Smooth muscle cell of the brain vasculature (primary cell): ENCODE measurements at places on chromosomes 4 and X.

DNA sequence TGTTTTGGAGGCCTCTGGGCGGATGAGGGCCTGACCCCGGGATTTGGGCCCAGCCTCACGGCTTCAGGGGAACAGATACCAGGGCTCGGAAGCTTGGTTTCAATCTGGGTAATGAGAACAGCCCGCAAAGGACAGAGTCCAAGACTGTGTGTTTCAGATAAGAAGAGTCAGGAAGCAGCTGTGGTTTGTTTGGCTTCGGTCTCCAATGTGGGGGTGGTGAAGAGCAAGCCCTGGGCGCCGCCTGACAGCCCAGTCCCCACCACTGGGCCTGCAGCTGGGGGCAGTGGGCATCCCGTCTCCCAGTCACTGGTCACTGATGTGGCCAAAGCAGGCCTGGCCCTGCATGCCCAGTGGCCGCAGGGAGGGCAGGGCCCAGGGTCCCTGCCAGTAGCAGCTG lies 9.1 kb downstream of the WFS1 start:
- no peak for DNase-seq

DNA sequence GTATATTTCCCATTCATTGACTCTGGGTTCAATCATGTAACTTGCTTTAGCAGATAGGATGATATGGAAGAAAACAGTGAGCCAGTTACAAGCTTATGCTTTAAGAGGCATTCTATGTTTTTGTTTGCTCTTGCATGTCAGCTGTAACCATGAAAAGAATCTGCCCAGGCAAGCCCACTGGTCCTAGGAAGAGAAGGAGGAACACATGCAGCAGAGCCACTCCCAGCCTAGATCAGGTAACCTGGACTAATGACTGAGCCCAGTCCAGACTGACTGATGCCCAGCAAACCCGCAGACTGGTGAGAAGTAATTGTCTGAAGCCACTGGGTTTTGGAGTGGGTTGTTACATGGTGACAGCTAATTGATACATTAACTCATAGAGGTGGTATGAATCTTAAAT lies 167.9 kb downstream of the COL4A6 start:
- DNase-seq = no peak

DNA sequence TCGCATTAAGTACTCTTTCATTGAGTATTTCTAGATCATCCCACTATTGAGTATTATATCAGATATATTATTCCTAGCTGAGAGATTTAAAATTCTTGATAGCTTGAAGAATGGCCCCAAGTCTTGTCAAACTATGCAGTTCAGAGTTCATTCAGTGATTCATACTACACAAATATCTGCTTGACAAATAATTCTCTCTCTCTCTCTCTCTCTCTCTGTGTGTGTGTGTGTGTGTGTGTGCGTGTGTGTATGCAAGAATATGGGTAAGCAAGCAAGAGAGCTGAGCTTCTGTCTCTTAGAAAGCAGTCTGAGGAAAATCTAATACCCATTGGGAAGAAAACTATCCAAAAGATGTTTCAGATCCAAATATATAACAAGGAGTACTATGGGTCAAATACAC lies 142.0 kb downstream of the SLC10A7 start:
- DNase-seq = no peak

GRCh38 chr4:141957416-141957815 lies 321.0 kb downstream of the IL15 start:
- no peak for DNase-seq
